Stimulated activated CD4-positive, alpha-beta T cell treated with anti-CD3 and anti-CD28 coated beads, Interleukin-4, amount 100 ng/mL, for 4 hours (primary cell): ENCODE measurements at places on chromosomes 3 and 15.

DNA sequence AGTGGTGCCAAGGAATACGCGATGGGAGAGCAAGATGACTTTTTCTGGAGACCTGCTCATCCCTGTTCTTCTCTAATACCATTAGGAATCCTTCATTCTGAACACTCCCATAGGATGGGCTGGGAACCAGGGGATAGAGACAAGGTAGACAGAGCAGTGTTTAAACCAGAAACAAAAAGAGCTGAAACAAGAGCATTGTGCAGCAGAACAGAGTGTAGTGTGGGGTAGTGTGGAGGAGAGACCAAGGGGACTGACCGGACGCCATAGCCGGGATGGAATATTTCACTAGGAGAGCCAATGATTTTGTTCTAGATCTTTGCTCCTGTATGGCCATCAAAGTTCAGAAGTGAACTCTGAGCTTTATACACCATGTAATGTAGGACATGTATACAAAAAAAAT lies 15.6 kb downstream of the HCLS1 start:
- no peak for DNase-seq

- DNase-seq, result no peak
These were observed 22.0 kb downstream of the SMAD6 start for GRCh38 chr15:66723826-66724731.

- DNase-seq, result no peak
These were observed 100.5 kb downstream of the OSBPL10 start for GRCh38 chr3:31880482-31881078.

DNA sequence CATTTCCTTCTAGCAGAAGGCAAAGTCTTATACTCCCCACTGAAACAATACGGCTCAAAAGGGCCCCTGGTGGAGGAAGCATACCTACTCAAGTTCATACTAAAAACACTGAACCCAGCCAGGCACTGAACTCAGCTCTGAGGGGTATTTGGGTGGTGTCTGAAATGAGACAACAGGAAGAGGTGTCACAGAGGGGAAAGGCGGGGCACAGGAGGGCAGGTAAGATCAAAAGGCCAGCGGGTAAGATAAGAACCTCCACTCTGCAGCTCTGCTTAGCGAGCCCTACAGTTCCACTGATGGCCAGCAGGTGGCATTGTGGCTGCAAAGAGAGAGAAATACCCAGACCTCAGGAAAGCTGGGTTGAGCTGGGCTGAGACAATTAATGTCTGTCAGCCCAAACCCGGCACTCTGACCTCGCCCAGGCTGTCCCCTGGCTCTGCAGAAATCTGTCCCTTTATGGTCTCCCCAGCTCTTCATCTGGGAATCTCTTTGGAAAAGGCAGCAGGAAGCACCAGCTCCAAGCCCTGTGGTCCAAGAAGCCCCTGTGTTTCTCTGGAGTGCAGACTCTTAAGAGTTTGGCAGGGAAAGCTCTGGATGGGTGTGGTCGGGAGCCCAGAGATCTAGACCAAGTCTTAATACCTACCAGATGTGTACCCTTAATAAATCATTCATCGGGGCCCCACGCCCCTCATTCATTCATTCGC lies 8.4 kb downstream of the MFGE8 start:
- peak; percentile 83 for DNase-seq

GRCh38 chr3:187735837-187736236 lies 9.4 kb downstream of the BCL6 start:
- DNase-seq, result no peak

GRCh38 chr3:144894576-144894975 lies 923.0 kb downstream of the DIPK2A start:
- DNase-seq, result no peak

DNA sequence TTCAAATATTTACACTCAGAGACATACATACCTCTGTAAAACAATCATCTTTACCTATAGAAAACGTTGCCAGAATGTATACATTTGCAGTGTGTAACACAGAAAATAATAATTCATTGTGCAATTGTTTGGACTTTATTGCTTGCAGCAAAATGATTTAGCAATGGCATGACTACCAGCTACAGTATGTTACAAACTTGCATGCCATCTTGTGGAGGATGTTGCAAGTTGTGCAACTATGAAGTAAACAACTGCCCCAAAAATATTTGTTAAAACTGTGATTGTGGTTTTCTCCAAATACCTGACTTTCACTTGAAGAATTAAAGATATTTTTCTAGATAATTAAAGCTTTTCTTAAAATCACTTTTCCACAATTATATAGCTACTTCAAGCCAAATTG lies 27.1 kb upstream of the C3orf49 start:
- no peak for DNase-seq

- no peak for DNase-seq
These were observed 53.4 kb downstream of the CHDH start for GRCh38 chr3:53792866-53793265.

DNA sequence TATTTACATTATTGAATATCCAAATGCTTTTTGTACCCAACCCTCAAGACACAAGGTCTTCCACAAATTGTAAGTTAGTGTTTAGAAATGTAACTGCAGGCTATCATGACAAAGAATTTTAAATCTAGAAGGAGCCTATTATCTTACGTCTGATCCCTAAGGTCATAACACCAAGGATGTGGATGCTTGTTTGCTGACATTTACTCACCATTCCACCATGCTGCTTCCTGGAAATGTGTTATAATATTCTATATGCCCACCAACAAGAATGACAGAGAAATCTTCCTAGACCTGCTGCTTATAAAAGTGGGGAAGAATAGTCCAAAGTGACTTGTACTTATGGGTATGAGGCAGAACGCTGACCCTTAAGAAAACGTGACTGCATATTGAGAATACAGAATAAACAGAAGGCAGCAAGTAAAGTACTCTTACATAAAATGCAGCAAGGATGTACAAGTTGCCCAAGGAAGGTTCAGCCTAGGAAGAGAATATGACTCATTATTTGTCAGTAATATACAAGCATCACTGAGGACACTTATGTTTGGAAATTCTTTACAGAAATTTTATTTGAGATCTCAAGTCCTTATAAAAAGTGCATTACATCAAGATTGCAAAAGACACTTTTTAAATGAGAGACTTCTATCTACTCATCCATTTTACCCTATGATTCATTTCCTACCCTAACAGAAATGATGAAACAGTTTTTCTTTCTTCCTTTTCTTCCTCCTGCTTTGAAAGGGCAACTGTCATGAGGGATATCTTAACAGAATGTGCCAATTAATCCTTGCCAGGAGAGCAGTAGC lies 59.6 kb downstream of the ESYT3 start:
- no peak for DNase-seq

DNA sequence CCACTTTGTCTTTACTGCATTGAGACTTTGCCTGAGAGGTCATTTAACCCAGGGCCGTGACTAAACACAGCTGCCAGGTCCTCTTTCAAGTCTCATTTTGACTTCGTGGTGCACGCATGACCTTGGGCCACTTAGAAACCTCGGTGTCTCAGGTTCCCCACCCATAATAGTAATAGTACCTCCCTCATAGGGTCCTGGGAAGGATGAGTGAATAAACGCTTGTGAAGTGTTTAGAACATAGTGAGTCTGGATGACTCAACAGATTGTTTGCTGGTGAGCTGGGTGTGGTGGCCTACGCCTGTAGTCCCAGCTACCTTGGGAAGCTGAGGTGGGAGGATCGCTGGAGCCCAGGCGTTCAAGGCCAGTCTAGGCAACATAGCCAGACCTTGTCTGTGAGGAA lies 56.3 kb downstream of the BDH1 start:
- no peak for DNase-seq

GRCh38 chr15:70031713-70032112 lies 66.0 kb downstream of the TLE3 start:
- DNase-seq, result no peak

- no peak for DNase-seq
These were observed 43.8 kb downstream of the SPSB4 start for GRCh38 chr3:141094790-141095545.

DNA sequence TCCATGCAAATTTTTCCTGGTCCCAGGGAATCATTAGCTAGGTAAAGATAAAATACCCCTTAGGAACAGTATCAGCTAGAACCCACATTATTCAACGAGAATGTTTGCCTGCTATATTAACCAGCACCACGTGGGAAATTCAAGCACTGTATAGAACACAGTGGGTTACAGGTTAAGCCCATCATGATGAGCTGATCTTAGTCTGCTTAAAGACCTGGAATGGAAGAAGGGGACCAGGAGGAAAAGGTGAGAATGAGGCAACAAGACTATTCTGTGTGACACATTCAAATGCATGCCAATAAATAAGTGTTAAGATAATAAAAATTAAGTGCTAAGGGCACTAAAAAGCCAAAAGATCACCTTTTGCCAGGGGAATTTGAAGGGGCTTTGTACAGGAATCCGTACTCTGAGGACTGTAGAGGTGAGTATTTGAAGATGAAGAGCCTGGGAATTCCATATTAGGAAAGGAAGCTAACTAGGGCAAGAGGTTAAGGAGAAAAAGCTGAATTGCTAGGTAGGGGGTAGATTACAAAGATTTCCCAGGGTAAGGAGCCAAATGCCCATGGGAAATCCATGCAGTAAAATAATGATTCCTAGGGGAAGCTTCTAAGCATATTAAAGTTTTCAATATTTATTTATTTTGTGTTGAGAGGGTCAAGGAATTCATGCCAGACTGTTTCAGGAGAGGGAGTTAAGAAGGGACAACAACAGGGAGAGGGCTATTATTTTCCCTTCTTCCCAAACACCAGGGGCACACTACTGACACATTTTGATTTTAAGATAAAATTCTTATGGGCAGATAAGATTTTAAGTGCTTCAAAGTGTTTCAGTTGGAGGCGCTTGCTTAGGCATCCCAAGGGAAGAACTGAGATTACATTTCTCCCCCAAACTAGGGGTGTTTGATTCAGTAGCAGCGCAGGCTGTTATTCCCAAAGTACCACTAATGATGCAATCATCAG lies 2.3 kb upstream of the MED12L start:
- DNase-seq, result no peak

- DNase-seq, result no peak
These were observed 164.6 kb downstream of the GOLGA6L4 start for GRCh38 chr15:84400017-84400740.

DNA sequence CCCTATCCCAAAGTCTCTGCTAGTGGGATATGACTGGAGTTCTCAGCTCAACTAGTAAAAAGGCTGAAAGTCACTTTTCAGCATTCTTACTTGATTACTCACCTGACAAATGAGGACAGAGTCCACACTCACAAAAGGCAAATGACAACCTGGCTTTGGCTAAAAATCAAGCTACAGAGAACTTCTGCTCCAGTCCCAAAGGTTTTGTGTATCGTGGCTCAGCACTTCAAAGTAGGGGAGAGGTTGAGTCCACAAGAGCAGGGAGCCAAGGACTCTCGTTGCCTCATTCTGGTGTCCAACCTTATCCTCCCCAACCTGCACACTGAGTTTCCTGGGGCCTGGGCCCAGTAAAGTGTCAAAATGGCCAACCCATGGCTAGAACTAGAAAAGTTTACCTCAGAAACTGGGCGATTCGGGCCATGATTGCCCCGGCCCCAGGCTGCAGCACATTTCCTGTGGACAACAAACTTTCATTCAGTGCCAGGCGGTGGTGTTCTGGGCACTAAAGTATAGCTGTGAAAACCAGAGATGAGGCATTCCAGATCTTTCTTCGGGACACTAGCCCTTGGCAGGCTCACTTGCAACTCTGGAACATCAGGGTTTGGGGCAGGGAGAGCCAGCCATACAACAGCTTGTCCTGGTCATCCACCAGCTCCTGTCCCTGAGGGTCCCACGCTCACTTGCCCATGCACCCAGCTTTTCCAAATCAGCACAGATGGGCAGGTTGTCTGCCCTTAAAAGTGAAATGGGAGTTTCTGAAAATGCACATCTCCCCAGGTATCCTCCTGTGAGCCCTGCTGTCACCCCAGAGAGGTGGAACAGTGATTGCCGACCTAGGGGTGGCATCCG lies 3.1 kb downstream of the ACAA1 start:
- DNase-seq, result no peak

- no peak for DNase-seq
These were observed 100.5 kb downstream of the ATP8B4 start for GRCh38 chr15:50018491-50018890.

GRCh38 chr15:81596159-81596865 lies 222.3 kb upstream of the TMC3 start:
- DNase-seq, result no peak

GRCh38 chr15:67108122-67108961 lies 42.9 kb downstream of the SMAD3 start:
- no peak for DNase-seq
